ENCODE measurements at places on chromosomes 3 and 15.
A peak's percentile ranks its signal among the peaks of the same experiment; 100 is the strongest.

DNA sequence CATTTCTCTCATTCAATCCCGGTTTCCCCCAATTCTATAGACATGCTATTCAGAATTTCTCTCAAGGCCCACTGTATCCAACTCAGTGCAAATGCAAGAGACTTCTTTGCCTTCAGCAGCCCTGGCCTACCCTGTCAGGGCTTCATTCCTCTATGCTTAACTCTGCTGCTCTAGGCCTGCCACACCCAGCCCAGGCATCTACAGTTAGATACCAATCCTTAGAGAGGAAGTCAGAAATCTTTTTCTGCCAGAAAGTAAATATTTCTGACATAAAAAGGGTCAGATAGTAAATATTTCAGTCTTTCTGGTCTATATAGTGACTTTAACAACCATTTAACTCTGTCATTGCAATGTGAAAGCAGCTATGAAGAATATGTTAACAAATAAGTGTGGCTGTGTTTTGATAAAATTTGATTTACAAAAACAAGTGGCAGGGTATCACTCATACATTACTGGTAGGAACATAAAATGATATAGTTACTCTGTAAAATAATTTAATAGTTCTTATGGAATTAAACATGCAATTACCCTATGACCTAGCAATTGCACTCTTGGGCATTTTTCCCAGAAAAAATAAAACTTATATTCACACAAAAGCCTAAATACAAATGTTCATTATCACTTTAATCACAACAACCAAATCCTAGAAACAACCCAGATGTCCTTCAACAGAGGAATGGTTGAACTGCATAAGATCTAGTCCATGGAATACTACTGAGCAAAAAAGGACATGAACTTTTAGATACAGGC lies 942.0 kb downstream of the SQOR start:
- DNase-seq = no peak

GRCh38 chr3:146589899-146590508 lies 15.1 kb downstream of the PLSCR5 start:
- peak; percentile 76 for DNase-seq

DNA sequence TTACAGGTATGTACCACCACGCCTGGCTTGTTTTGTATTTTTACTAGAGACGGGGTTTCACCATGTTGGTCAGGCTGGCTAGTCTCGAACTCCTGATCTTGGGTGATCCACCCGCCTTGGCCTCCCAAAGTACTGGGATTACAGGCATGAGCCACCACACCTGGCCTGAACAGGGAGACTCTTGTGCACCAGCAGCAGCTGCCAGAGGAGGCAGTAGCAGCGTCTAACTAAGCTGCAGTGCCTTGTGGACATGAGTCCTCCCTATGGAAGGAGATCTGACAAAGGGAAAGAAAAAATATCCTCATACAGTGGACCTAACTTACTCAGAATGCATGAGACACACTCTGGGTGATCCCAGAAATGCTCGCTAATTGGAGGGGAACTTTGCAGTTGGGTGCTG lies 36.8 kb upstream of the NEO1 start:
- DNase-seq = no peak

DNA sequence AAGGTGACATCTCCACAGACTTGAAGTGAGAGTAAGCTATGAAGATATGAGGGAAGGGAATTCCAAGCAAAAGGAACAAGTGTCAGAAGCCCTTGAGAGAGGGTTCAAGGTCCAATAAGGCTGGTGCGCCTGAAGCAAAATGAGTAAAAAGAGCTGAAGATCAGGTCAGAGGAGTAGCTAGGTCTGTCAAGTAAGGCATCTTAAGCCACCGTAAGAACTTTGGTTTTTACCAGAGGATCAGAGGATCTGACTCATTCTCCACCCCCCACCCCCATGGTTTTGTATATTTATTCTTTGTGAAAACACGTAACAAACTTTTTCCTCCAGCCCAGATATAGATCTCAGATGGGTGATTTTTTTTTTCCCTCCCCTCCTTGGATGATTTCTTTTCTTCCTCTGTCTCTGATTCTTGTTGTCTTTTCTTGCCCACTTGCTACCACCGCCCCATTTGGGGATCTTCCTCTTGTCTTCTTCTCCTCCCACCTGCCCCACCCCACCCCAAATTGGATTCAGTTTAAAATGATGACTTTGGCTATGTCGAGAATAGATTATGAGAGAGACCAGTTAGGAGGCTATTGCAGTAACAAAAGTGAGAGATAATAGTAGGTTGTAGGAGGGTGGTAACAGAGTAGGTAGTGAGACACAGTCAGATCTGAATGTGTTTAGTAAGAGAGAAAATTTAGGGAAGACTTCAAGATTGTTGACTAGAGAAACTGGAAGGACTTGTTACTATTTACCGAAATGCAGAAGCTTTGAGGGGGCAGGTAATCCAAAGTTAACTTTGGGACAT lies 6.1 kb downstream of the TRMT10C start:
- DNase-seq = no peak

Measured in NCI-H1417 (cell line).